ENCODE measurements at places on chromosomes 1 and 21.

- no peak for DNase-seq
Measured at GRCh38 chr1:64235181-64235580, 31.8 kb downstream of the UBE2U start.

- no peak for DNase-seq
Measured at GRCh38 chr1:181397845-181398244, 85.5 kb upstream of the CACNA1E start.

- DNase-seq = no peak
Measured at GRCh38 chr1:40391688-40392145, 18.2 kb downstream of the SMAP2 start.

GRCh38 chr1:193412748-193413147 is 226.3 kb upstream of the B3GALT2 start:
- no peak for DNase-seq

DNA sequence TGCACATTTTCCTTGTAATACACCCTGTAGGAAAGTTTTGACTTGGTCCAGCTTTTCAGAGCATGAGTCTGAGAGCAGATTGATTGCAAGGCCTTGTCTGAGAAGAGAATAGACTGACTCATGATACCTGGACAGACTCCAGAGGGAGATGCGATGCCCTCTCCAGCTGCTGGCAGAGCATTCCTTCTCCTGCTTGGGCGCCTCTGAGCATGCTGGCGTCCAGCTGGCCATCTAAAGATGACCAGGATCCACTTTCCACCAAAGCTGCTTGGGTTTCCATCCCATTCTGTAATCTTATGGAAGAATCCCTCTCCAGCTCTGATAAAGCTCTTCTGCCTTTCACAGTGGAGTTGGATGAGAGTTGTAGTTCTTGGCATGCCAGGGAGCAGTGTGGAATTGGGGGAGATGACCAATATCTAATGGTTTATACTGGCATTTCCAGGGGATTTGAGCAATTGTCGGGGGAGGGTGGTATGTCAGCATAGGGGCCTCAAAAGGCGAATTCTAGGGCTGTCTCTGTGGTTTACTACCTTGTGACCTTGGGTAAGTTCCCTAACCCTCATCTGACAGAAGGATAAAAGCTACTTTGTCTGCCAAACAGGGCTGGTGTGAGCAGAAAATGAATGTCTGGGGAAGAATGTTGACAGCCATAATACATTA is 19.5 kb downstream of the SZRD1 start:
- DNase-seq = peak; percentile 76

DNA sequence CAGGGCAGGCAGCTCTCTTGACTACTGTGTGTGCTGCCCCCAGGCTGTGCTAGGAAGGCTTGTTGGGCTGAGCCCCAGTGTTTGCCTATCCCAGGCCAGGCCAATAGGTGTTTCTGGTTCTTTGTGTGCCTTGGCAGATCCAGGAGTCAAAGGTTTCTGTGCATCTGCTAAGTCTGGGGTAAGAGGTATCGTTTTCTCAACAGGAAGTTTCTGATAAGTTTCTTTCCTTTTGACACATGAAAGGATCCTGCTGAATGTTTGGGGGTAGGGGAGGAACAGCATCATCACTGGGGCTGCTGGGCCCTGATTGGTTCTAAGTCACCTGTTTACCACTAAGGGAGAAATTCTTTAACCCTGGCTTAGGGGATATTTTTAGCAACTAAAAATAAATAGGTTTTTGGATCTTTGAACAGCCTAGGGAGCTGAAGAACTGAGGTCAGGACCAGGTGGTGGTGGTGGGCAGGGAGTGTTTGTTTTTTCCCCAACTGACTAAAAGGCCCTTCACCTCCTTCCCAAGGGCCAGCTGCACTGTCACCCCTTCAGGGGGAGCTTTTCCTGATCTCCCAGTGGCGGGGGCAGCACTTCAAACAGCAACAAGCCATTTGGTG is 85.1 kb downstream of the KCNN3 start:
- no peak for DNase-seq

DNA sequence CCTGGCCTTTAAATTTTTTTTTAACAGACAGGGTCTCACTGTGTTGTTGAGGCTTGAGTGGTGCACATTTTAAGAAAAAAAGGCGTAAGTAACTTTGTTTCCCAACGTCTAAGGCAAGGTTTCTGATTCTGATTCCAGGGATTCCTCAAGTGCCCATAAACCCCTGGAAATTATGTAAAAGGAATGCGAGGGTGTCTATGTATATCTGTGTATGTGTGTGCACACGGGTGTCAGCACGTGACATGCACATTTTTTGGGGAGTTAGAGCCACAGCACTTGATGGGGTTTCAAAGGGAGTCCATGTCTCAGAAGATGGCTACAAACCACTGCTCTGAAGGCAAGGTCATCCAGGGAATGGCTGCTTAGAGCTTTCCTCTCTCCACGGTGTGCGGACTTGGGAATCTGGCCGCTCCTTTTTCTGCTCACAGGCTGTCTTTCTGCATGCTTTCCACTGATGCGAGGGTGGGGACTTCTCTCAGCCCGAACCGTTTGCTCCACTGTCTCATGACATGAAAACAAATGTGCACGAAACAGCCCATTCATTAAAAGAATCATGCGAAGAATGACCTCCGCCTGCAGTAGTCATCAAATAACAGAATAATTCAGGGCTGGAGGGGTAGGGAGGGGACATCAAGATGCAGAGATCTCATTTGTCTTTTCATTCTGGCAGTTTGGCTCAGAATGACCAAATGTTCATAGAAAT is 18.7 kb upstream of the RERE start:
- peak; percentile 42 for DNase-seq

DNA sequence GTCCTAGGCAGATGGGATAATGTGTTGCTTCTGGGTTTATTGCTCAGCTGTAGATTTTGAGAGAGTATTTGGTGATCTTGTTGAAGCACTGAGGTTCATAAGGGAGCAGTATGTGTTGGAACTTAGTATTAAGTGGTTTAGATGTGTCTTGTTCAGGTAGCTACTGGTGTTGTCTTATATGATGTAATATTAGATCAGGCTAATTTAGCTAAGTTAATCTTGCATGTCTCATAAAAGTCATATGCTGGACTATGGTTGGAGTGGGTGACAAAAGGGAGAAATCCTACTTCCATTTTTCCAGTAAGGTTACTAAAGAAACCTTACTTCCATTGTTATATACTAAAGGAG is 196.4 kb downstream of the CLEC20A start:
- no peak for DNase-seq

- DNase-seq = no peak
Measured at GRCh38 chr1:47885062-47885830, 111.9 kb downstream of the TRABD2B start.

- DNase-seq = peak; percentile 98
Measured at GRCh38 chr21:45874716-45875415, 106.7 kb upstream of the COL6A1 start.

- DNase-seq = no peak
Measured at GRCh38 chr1:67601955-67602354, 83.0 kb upstream of the GADD45A start.

DNA sequence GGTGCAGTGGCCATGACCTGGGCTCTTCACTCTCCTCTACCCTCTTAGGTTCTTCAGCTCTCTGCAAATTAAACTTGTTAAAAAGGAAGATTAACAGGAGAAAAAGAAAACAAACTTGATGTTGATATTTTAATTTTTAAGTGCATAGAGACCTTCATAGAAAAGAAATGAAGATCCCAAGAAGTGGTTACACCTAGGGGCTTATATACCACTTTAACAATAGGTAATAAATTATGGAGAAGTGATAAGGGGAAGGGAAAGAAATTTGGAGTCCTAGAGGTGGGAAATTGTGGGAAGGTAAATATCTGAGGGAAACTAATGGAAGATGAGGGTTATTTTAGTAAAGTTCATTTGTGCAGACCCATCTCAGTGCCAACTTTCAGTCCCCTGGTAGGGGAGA is 16.5 kb upstream of the TFF3 start:
- no peak for DNase-seq

DNA sequence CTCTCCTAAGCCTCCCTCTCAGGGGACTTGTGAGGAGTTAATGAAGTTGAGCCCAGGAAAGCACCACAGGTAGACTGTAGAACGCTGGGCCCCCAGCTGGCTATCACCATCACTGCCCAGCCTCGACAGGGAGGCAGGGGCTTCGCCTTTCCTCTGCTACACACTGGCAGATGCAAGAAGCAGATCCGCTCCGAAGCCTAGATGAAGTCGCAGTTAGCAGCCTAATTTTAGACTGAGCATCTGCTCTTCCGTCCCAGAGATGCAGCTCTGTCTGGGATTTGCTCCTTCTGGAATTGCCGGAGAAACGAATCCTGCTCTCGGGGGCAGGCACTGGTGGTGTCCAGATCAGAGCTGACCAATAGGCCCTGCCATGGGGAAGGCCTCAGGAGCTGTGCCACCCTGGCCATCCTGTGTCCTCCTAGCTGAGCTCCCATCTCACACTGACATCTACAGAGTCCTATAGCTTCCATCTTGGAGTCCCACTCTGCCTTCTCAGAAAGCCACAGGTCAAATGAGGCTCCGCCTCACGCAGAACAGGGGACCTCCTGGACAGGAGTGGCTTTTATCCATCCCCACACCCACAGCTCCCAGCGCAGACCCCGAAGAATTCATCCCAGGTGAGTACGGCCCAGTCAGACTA is 186.8 kb upstream of the EDN2 start:
- no peak for DNase-seq

DNA sequence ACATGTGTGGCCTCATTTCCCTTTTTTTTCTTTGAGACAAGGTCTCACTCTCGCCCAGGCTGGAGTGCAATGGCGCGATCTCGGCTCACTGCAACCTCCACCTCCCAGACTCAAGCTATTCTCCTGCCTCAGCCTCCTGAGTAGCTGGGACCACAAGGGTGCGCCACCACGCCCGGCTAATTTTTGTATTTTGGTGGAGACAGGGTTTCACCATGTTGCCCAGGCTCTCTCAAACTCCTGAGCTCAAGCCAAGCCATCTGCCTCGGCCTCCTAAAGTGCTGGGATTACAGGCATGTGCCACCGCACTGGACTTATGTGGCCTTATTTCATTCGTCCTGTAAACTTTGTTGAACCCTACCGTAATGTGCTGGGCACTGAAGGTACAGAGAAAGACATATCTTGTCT is 569 bp upstream of the WARS2 start:
- DNase-seq = peak; percentile 31

- DNase-seq = no peak
Measured at GRCh38 chr1:242447689-242448088, 76.8 kb downstream of the PLD5 start.

DNA sequence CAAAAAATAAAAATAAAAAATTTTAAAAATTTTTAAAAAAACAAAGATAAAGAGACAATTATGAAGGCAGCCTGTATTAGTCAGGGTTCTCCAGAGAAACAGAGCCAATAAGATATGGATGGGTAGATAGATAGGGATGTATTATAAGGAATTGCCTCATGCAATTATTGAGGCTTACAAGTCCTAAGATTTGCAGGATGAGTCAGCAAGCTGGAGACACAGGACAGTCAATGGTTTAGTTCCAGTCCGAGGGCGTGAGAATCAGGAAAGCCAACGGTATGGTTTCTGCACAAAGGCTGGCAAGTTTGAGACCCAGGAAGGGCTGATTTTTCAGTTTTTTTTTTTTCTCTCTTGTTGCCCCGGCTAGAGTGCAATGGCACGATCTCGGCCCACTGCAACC is 24.1 kb upstream of the EIF4G3 start:
- peak; percentile 27 for DNase-seq

DNA sequence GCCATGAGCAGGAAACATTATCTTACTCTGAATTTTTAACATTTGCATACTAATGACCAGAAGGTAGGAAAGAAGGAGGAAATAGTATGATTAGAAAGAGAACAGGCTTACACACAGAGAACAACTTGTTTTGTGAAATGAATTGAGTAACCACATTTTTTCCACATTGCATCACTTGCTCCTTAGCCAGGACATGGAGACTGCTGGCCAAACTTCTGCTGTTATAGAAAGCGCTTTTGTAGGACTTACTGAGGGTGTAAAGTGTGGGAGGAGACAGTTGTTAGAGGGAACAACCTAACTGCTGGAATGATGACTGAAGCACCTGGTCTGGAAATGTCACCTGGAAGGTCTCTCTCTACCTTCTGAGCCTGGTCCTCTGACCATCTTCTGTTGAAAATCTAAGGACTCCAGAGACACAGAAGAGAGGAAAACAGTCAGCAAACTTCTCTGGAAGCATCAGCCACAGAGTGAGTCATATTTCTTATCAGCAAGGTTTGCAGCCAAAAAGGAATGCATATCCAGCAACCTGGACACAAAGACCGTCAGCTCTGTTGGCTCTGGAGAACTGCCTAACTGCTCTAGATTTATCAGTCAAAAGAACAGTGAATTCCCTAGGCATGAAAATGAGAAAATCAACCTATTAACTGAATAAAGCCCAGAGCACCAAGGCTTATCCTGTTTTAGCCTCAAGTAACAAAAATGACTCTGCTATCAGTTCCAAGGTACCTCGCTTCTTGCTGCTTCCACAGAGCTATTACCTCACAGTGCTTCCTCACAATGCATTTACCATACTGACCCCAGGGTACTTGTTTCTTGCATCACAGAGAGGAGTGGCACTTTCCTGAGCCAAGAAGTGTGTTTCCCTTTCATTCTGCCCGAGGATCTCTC is 88.0 kb upstream of the SLFNL1 start:
- peak; percentile 91 for DNase-seq

- no peak for DNase-seq
Measured at GRCh38 chr1:217063172-217063908, 340.1 kb upstream of the ESRRG start.

GRCh38 chr21:44837537-44837936 is 19.7 kb upstream of the SUMO3 start:
- no peak for DNase-seq

- no peak for DNase-seq
Measured at GRCh38 chr1:23187637-23188036, 19.0 kb upstream of the LUZP1 start.

DNA sequence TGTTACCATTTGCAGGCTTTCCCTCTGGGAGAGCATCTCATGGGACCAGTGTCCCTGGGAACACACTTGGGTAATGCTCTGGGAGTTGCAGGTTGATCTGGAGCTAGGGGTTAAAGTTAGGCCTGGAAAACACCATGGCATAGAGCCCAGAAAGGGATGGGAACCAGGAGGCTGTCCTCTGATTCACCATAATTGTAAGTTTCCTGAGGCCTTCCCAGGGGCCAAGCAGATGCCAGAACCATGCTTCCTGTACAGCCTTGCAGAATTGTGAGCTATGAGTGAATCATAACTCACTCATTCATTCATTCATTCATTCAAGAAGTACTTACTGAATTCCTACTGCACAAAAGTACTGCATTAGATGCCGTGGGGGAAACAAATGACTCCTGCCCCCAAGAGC is 50.0 kb downstream of the LACTBL1 start:
- DNase-seq = peak; percentile 19

DNA sequence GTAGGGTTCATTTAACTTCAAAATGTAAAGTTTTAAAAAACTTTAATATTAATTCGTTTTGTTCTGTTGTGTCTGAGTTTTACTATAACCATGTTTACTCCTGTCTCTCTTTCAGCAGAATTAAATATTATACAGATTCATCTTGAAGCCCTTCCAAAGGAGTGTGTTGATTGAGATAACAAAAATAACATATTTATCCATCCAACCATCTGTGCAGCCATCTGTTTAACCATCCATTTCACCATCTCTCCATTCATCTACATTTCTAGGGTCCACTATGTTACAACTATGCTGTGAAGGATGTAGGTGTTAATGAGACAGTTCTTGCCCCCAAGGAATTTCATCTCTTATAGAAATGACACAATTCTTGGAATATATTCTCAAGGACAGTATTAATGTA is 36.0 kb upstream of the GNG12 start:
- no peak for DNase-seq

- DNase-seq = no peak
Measured at GRCh38 chr1:32888134-32888533, 1.8 kb downstream of the HPCA start.

GRCh38 chr1:41616563-41616962 is 132.1 kb upstream of the EDN2 start:
- no peak for DNase-seq

GRCh38 chr1:185534801-185535200 is 199.4 kb upstream of the HMCN1 start:
- no peak for DNase-seq

Data from fibroblast of upper back skin (primary cell).